K562 (cell line): ENCODE measurements at places on chromosomes 3 and 15.

GRCh38 chr3:10460951-10461545, 44.3 kb downstream of the ATP2B2 start:
- DNase-seq, result no peak

DNA sequence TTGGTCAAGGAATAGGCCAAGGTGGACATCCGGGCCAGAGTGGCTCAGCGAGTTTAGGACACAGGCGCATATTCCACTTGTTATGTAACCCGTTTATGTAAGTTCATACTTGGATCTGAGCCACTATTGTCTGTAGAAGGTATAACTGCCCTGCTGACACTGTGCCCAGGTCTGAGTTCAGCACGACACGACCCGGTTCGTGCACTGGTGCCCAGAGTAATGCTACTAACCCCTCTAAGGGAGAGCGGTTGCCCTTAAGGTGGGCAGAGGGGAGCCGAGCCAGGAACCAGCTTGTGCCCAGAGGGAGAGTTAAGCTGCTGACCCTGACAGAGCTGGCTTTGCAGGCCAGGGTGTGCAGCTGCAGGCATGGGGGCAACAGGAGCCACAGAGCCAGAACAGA, 1.9 kb upstream of the ULK4 start:
- DNase-seq, result no peak

DNA sequence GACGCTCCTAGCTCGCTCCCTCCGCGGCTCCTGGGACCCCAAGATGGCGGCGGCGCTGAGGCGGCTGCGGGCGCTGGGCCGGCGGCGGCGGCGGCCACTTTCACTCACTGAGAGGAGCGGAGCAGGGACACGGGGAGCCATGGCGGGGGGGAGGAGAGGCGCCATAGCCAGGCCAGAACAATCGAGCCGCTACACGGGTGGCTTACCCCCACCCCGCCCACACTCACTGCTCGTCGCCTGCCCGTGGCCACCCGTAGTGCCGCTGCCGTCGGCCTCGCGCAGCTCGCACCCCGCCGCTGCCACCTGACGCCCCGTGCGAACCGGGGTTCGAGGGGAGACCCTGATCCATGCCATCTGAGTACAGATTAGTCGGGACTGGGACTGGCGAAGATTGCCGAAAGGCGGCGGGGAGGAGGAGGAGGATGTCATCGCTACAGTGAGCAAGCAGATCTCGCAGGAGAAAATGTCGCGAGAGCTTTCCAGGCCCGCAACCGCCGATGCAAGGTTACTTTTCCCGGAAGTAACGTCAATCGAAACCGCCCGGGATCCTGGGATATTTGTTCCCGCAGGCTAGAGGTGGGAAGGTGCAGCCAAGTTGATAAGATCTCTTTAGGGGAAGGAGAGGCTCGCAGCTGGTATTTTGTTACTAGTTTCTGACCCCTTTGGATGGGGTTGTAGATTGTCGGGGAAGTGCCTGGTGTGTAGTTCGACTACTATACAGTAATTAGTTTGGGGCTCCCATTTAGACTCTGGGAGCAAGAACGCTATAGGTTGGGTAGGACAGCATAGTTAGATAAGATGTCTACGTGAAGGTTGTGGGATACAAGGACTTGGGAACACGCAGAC, at the start of gene INO80:
INO80 (minus strand) TSS at position 165 of the 846 bp plus-strand sequence. CDS start 19,970 bp downstream, outside the sequence.
- DNase-seq, result peak; percentile 98

- DNase-seq, result no peak
Observed at GRCh38 chr15:52360229-52361203, 64.9 kb upstream of the MYO5C start.

- no peak for DNase-seq
Observed at GRCh38 chr15:88491158-88491557, 23.6 kb downstream of the MRPS11 start.

DNA sequence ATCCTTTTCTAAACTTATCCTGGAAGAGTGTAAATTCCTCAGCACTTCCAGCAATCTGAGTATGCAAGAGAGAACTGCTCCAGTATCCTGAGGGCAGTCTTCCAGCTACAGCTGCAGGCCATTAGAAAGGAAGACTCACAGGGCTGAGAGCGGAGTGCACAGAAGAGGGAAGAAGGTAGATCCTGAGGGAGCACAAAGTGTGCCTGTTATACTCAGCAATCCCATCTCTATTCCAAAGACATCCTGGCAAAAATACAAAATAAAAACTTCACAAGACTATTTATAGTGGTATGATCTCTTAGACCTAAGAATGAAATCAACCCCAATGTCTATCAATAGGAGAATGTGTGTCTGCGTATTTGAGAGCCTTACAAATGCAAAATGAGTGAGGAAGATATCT, 292.0 kb downstream of the ZIC1 start:
- no peak for DNase-seq

DNA sequence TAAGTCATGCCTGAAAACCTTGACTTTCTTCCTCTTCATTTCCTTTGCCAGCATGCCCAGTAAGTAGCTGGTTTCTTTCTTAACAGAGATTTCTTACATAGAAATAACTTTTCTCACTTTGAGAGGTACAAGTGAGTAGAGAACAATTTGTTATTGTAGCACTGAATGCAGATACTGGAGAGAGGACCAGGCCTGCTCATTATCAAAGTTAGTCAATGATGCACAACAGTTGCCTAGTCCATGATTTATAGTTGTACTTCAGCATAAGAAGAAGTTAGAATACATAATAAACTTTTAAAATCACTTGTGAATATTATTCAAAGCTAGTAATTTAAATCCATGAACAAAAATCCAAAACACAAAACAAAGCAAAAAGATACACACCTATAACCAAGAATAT, 213.0 kb downstream of the PCCB start:
- DNase-seq, result no peak

DNA sequence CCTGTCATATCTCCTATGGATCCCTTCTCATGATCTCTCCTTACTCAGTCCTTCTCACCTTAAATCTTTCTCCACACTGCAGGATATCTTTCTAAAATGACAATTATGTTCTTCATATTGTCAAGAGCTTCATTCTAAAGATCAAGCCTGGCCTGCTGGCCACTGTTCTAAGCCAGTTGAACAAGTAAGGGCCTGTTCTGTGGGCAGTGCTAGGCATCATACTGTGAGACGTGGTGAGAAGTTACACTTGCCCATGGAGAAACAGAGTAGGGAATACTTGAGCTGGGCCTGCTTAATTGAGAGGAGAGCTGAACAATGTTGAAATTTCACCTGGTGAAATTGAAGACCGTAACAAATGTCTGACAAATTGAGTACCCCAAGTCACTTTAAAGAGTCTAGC, 184.1 kb upstream of the RASGRP1 start:
- DNase-seq, result no peak

- no peak for DNase-seq
Observed at GRCh38 chr15:29853211-29853987, 31.1 kb upstream of the TJP1 start.

GRCh38 chr3:80232760-80233159, 465.0 kb upstream of the ROBO1 start:
- no peak for DNase-seq

DNA sequence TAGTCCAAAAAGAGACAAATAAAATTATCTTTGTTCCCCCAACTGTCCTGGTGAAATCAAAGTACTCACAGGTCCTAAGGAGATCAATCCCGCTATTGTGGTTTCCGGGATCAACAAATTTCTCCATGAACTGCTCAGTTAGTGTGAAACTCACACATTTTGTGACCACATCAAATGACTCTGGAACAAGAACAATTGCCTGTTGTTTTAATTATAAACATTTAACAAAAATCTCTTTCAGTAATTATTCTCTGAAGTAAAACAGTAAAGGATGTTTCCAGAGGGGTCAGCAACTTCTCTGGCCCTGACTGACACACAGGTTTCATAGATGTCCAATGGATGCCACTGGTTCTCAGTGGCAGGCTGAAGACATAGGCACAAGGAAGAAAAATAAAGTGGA, 3.9 kb downstream of the CLDND1 start:
- DNase-seq, result no peak

DNA sequence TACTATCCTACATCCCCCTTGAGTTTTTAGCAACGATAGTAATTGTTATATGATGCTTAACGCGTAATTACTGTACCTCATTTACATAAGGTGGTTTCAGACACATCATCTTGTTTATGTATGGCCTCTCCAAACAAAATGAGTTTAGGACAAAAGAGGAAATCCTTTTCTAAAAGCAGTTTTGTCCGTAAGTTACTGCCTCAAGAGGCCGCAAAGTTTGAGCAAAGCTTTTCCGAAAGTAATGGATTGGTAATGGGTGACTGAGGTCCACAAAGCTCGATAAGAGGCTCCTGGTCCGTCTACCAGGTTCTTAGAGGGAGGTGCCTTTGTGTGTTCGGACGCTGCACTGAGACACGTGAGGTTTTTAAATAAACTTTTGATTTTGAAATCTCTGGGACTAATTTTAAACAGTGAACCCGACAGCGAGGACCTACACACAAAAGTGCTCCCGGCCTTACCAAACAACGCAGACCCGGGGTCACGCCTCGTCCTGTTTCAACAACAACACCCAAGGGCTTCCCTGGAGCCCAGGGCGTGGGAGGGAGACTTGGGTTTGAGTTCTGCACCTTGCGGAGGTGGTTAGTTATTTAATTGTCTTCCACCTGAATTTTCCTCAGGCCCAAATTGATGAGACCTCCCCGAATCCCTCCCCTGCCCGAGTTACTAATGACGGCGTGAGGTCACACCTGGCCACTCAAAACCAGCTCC, 456 bp upstream of the C15orf61 start:
- no peak for DNase-seq

DNA sequence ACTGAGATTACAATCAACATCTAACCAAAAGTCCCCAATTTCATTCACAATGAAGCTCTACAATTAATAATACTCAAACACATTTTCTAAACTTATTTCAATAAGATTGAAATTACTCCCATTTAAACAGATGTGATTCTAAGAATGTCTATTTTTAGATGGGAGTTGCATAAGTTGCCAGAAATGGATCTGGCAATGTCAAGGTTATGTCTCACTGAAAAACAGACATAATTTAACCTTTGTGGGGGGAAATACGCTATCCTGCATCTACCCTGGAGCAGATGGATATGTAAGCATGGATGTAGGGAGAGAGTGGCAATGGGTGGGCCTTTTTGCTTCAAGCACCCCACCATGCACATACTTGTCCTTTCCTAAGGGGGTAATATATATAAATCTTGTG, 6.7 kb upstream of the EIF1B start:
- DNase-seq, result no peak

GRCh38 chr3:82050382-82050781, 288.9 kb upstream of the GBE1 start:
- no peak for DNase-seq

DNA sequence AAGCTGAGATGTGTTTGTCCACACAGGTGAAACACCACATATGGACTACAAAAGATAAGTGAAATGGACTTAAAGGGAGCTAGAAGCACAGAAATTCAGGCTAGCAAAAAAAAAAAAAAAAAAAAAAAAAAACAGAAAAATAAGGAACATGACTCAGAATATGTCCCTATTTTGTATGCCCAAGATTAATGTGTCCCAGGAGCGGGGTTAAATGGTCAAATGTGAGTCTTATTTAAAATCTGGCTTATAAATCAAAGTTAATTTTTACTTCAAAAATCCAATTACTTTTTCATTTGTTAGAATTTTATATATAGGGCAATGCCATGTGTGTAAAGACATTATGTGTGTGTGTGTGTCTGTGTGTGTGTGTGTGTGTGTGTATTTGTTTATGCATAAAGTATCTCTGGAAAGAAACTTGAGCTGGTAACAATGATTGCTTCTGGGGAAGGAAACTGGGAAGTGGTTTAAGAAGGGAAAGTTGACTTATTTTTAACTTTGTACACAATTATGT, 986.5 kb downstream of the ROBO2 start:
- no peak for DNase-seq

- no peak for DNase-seq
Observed at GRCh38 chr3:30977592-30977991, 83.1 kb upstream of the GADL1 start.

- no peak for DNase-seq
Observed at GRCh38 chr3:63500196-63500595, 152.3 kb upstream of the SNTN start.

DNA sequence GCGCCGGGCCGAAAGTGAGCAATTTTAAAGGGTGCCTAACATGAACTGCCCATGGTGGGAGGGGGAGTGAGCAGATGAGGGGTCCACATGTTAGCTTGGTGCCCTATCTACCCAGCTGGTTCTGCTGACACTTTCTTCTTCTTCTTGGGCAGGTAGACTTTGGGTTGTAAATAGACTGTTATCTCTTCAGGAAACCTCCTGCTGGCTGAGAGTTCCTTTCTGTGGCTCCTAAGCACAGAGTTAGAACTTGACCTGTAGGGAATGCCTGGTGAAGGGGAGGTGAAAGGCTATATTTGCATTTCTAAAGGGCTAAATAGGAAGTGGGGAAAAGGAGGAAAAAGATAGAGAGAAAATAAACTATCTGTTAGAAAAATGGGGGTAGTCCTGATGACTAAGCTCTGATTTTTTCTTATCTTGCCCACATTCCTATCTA, 521.4 kb upstream of the TGFBR2 start:
- no peak for DNase-seq

GRCh38 chr3:121529308-121529707, 16.5 kb downstream of the POLQ start:
- peak; percentile 19 for DNase-seq

DNA sequence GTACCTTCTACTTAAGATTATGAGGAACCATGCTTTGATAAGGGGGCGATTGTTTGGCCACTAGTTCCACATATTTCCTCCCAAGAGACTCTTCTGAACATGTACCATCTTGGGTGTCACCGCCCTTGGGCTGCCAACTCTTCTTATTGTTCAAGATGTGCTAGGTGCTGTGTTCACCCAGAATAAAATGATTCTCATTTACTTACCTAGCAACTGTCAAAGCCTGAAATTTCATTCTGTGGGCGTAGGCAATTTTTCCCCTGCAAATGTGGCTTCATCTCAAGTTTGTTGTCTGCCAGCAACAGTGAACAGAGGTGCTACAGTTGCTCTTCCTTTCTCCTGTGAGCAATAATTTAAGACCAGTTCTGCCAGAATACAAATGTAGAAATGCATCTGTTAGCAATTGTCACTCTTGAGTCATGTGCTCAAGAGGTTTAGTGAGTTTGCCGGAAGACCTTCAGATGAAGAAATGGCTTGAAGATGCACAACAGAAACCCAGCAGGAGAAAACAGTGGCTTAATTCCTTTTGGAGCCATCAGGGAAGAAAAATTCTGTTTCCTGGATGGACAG, 41.3 kb upstream of the RARB start:
- no peak for DNase-seq

DNA sequence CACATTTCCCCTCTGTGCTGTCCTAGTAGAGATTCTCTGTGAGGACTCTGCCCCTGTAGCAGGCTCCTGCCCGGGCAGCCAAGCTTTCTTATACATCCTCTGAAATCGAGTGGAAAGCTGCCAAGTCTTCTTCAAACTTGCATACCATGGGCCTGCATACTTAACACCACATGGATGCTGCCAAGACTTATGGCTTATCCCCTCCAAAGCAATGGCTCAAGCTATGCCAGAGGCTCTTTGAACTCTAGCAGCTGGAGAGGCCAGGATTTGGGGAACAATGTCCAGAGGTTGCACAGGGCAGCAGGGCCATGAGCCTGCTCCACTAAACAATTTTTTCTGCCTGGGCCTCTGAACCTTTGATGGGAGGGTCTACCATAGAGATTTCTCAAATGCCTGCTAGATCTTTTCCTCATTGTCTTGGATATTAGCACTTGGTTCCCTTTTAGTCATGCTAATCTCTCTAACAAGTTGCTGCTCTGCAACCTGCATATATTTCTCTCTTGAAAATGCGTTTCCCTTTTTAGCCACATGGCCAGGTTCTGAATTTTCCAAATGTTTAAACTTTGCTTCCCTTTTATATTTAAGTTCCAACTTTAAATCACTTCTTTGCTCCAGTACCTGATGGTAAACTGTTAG, 6.1 kb upstream of the PLSCR4 start:
- no peak for DNase-seq
